ENCODE measurements at places on chromosomes 11 and 22.

- peak; percentile 81 for DNase-seq
Observed at GRCh38 chr22:39592081-39593065, 21.8 kb downstream of the CACNA1I start.

- DNase-seq, result no peak
Observed at GRCh38 chr11:13480198-13480597, 15.6 kb downstream of the PTH start.

- DNase-seq, result no peak
Observed at GRCh38 chr11:110085255-110085838, 7.8 kb upstream of the ZC3H12C start.

GRCh38 chr11:14656536-14657457 lies 13.2 kb downstream of the PDE3B start:
- no peak for DNase-seq

DNA sequence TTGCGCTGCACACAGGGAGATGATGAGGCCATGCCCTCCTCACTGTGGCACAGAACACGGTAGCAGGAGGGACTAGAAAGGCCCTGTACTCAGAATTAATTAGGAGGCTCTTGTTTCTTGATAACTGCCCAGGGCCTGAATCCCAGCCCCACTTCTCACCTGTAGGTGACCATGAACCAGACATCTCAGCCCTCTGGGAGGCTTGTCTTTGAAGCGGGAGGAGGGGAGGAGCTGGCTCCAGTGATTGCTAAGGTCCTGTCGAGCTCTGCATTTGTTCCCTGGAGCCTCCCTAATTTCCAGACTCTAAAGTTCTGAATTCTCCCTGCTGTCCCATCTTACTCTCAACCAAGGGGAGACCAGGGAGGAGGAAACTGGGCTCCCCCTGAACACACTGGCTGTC lies 19.8 kb upstream of the OAF start:
- DNase-seq, result no peak

GRCh38 chr11:72441752-72442207 lies 7.4 kb upstream of the CLPB start:
- DNase-seq, result no peak

DNA sequence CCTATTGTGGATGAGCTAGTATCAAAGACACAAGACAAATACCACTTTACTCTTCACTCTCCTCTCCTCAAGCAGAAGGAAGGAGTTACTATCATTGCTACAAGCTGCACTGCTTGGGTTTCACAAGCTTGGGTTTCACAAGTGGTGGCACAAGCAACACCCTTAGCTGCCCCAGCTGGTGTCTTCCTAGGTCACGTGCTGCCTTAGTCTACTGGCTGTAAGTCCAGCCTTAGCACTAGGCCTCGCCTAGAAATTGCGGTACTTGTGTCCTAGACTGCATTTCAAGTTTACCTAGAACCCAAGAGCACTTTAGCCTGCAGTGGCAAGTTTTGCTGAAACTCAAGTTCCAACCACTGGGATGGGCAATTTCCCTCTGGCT lies 86.6 kb downstream of the EHF start:
- DNase-seq, result no peak

DNA sequence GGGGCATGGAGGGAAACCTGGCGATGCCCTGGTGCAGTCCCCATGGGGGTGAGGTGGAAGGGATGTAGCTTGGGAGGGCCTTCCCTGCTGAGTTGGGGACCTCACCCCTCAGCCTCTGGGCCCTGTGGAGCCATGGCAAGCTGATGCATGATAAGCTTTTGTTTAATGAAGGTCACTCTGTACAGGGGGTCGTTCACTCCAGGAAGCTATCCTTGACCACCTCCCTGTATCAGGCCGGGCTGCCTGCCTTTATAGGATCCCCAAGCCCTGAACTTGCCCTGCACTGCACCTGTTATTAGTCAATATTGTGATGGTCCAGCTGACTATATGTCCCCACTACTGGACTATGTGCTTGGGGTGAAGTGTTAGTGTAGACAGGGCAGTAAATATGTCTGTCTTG lies 49.7 kb upstream of the MYEOV start:
- DNase-seq, result no peak

DNA sequence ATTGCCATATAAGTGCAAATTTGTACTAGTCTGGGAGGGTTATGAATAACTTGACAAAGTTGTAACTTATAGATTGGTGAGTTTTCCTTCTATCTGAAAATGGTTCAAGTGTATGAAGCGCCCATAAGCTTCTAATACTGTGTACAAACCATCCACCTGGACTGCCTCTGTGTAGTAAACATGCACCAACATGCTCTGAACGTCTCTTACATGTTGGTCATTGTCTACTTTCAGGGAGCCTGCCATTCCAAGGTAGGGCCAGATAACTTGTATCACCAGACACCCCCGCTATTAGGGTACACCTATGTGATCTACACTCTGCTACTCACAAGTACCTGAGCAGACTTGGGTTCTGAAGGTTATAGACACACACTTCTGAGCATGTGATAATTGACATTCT lies 735.5 kb upstream of the API5 start:
- no peak for DNase-seq

- DNase-seq, result peak; percentile 27
Observed at GRCh38 chr11:29022676-29023075, 914.5 kb downstream of the METTL15 start.

DNA sequence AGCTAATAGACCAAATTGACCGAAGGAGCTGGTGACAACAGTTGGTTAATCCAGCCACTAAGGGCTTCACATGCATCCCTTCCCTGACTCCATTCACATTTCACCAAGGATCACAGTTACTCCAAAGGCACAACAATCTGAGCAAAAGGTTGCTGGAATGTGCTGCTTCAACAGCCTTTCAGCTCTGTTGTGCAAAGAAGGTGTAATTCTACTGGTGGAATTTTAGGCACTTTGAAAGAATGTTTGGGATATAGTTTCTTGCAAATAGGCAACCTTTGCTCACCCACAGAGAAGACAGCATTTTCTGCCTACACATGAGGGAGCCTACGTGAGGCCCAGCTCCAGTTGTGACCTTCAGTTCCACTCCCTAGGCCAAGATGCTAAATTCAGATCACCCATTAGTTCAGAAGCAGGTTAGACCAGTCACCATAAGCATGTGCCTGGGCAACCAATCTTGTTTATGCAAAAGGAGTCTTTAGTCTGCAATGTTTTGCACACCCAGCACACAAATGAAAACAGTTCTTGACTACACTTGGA lies 21.6 kb upstream of the FCHSD2 start:
- no peak for DNase-seq

GRCh38 chr11:27722953-27723344 lies 22.7 kb upstream of the BDNF start:
- no peak for DNase-seq

GRCh38 chr22:39117585-39118191 lies 20.6 kb downstream of the APOBEC3H start:
- DNase-seq, result peak; percentile 33

GRCh38 chr22:50261615-50262459 lies at the start of gene MAPK12:
TSS of gene MAPK12 (minus strand) at chr22:50261683. CDS start at chr22:50261509, 174 bp downstream.
- DNase-seq, result peak; percentile 51

GRCh38 chr11:68266121-68266891 lies 5.5 kb downstream of the C11orf24 start:
- no peak for DNase-seq

- DNase-seq, result no peak
Observed at GRCh38 chr11:131854391-131854790, 484.0 kb downstream of the NTM start.

DNA sequence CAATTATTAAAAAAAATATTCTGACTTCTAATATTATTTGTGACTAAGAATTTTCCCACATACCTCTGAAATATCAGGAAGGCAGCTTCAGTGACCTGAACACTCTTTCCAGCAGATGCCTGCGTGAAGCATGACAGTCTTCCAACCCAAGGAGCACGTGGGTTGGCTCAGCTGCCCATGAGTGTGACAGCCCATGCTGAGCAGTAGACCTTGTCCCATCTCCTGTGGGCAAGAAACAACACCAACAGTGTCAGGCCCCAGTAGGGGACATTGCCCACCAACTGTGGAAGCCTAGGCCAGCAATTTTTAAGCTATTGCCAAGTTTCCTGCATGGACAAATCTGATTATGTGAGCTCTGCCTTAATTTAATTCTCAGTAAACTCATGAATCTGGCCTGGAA lies 66.4 kb upstream of the OLFML1 start:
- no peak for DNase-seq

- peak; percentile 95 for DNase-seq
Observed at GRCh38 chr11:76823481-76824028, 37.2 kb upstream of the ACER3 start.

GRCh38 chr22:48238966-48239365 lies 1476.5 kb downstream of the TBC1D22A start:
- DNase-seq, result no peak

GRCh38 chr11:47967577-47968525 lies 12.5 kb upstream of the PTPRJ start:
- DNase-seq, result peak; percentile 93

GRCh38 chr11:7251836-7252682 lies at the start of gene SYT9:
TSS of gene SYT9 (plus strand) at chr11:7251904. CDS start at chr11:7252187, 283 bp downstream.
- peak; percentile 36 for DNase-seq

DNA sequence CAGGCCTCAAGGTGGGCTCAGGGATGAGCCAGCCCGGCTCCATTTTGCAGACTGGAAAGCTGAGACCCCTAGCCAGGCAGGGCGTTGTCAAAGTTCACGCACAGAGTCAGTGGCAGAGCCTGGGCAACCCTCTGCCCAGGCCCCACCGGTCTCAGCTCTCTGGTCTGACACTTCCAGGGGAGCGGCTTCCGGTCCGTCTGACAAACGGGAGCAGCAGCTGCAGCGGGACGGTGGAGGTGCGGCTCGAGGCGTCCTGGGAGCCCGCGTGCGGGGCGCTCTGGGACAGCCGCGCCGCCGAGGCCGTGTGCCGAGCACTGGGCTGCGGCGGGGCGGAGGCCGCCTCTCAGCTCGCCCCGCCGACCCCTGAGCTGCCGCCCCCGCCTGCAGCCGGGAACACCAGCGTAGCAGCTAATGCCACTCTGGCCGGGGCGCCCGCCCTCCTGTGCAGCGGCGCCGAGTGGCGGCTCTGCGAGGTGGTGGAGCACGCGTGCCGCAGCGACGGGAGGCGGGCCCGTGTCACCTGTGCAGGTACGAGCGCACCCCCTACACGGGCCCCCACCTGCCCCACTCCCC lies 36.0 kb downstream of the CD6 start:
- DNase-seq, result no peak

DNA sequence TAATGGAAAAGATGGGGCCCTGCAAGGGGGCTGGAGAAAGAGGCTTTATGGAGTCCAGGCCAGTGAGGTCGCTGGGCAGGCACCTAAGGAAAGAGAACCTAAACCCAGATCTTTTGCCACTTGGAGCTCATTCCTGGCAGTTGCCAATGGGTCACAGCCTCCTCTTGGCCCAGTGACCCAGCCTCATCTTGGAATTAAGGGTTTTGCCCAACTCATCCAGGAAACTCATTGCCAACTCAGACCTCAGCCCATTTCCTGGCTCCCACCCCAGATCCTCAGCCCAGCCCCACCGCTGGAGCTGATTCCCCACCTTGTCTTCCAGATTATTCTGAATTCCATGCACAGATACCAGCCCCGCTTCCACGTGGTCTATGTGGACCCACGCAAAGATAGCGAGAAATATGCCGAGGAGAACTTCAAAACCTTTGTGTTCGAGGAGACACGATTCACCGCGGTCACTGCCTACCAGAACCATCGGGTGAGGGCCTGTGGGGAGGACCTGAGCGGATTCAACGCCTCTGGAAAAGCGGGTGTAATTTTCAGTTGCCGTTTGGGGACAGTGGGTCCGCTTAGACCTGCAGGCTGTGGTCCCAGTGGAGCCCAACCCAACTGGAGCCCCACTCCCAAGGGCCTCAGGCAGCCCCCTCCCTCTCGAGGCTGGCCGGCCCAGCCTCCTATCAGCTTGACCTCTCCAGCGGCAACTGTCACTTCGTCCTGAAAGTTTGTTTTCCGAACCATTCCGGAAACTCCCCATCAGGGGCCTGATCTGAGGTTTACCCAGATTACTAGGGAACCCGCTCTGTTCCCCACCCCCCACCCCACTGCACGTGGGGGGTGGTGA lies 4.3 kb downstream of the TBX1 start:
- no peak for DNase-seq

- DNase-seq, result peak; percentile 15
Observed at GRCh38 chr11:72930008-72930407, 115.8 kb downstream of the ATG16L2 start.

GRCh38 chr11:35511666-35512065 lies 13.8 kb downstream of the PAMR1 start:
- peak; percentile 98 for DNase-seq

GRCh38 chr22:40412441-40412840 lies 42.0 kb downstream of the SGSM3 start:
- no peak for DNase-seq

DNA sequence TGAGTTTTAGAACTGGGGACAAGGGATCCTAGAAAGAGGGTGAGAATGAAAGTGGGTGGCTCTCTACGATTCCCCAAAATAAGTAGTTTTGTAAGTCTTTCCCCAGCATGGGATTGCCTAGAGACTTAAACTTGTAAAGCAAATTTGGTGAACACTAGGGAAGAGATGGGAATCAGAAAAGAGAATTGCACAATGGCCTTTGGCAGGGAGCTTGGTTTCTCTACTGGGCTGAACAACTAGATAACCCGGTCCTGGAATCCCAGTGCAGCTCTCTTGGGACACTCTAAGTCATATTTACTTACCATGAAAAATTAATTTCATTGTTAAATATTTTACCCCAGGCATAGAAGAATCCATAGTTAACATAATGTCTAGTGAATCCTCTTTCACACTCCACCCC lies 16.5 kb upstream of the USP18 start:
- DNase-seq, result no peak

- peak; percentile 83 for DNase-seq
Observed at GRCh38 chr22:35838855-35839576, 121.3 kb downstream of the APOL5 start.

- peak; percentile 90 for DNase-seq
Observed at GRCh38 chr11:65479184-65480145, 19.4 kb upstream of the MALAT1 start.

DNA sequence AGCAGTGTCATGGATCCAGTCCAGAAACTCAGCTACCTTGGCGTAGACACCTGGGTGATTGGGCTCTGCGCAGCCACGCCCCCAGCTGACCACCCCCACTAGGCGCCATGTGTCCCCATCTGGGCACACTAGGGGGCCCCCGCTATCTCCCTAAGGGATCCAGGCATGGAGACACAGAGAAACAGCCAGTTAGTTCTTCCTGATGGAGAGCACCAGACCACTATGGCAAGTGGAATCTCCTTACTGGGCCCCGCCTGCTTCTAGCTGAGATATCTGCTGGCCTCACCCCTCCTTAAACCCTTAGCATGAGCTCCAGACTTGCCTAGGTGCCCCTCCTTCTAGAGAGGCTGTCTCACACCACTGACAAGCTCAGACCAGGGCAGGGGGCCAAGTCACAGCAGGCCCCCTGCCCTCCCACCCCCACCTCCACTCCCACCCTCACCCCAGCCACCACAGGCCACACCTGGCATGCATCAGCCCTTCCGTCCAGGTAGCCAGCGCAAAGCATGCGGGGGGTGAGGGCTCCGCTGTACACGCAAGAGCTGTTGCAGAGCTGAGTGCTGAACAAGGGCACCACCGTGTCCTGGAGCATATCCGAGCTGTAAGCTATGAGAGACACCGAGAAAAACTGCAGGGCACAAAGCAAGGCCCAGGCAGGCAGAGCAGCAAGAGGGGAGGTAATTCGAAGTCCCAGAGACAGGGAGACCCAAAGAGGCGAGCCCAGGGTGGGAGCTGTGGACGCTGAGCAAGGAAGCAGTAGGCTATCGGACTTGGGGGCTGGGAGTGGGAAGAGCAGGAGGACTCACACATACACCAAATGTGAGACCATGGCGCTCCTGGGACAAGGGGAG lies 16.1 kb downstream of the TMPRSS5 start:
- DNase-seq, result no peak

Data from fibroblast of skin of back (primary cell).